ENCODE measurements at places on chromosomes 4 and X.

GRCh38 chr4:107734120-107734519, 14.1 kb upstream of the PAPSS1 start:
- DNase-seq: no peak

DNA sequence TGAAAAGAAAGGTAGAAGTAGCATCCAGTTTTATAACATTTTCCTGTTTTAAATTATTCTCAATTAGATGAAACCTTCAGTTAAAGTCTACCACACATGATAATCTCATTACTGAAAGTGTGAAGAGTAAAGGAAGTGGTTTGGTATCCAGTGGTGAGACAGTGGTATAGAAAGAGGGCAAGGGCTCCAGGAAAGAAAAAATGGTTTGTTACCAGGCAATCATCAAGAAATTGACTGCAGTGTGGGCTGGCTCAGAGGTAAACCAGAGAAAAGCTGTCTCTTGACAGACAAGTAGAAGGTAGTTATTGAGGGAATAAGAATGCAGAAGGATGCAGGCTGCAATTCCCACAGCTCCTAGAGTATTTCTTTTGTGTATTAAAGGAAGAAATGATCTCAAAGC, 406.2 kb downstream of the TLL1 start:
- no peak for DNase-seq

DNA sequence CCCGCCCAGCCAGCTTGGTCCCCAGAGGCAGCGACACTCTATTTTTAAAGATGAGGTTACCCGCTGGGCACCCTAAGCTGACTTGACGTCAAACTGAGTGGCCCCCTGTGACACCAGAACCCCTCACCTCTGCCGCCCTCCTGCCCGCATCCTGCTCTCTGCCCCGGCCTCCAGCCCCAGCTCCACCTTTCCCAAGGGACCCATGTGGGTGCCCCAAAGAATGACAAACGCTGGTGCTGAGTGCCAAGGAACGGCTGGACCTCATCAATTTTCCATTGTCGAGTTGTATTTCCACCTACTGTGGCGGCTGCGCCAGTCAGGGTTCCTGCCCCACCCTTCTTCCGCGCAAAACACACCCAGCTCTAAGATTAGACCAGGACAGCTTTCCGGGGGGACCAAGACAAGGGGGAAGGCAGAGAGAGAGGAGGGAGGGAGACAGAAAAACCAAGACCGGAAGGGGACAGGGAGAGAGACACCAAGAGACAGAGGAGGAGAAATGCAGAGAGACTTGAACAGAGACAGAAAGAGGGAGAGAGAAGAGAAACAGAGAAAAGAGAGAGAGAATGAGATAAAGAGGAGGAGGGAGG, 2.0 kb downstream of the PRKX start:
- peak; percentile 26 for DNase-seq

DNA sequence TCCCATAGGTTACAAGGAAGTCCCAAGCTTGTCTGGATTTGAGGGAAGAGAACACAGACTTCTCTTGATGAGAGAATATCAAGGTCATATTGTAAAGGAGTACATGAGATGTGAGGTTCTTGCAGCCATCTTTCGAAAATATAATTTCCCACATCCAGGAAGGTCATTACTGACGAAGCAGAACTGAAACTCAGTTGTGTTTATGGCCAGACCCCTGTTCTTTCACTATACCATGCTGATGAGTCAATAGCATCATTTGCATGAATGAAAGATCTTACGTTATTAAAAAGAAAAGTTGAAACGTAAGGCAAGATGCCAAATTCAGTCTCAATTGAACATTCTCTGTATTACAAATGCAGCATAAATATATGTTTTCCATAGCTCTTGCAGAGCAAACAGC, 14.2 kb upstream of the CCDC149 start:
- DNase-seq: no peak

DNA sequence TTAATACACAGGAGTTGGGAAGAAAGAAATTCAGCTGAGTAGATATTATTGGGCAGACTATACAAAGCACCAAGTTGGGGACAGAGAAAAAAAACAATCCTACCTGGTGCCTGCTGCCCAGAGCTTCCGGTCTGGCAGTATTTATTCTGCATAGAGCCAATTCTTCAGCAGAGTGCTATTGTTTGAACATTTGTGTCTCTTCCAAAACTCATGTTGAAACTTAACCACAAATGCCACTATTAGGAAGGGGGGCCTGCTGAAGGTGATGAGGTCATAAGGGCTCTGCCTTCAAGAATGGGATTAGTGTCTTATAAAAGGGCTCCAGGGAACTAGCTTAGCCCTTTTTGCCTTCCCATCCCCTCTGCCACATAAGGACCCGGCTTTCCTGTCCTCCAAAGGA, 136.2 kb downstream of the EVC2 start:
- no peak for DNase-seq

GRCh38 chr4:19425146-19425545, 826.6 kb upstream of the SLIT2 start:
- DNase-seq: no peak

DNA sequence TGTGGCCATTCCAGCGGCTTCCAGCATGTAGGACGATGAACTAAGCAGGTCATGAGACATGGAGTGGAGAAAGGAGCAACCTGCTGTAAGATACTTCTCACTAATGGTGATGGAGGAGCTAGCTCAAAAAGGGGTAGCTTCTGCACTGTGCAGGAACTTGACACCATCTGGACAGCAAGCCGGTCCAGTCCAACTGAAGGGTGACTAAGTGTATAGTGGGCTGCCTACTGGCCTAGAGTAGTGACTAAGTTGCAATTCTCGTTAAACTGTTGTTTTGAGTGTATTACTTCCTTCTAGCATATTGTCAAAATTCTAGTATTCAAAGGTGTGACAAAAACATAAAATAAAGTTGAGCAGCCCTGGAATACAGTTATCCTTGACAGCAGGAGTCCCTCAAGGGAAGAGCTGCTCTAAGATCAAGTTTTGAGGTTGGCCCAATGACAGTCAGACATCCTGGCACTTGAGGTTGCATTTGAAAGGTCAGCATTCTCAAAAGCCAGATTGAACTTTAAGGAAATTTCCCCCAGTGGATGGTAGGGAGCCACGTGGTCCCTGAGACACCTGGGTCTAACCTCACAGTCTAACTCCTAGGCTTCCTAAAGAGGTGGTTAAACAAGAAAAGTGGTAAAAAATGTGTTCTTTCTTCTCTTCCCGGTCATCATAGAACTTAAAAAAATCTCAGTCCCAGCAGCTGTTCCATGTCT, 8.0 kb downstream of the CETN2 start:
- no peak for DNase-seq

GRCh38 chrX:10620121-10620699, at the start of gene MID1:
Gene MID1, minus strand, starts transcription at chrX:10620585. Its CDS starts 53,038 bp downstream, at chrX:10567547.
- DNase-seq: peak; percentile 64

GRCh38 chr4:148651991-148652390, 209.8 kb upstream of the NR3C2 start:
- no peak for DNase-seq

DNA sequence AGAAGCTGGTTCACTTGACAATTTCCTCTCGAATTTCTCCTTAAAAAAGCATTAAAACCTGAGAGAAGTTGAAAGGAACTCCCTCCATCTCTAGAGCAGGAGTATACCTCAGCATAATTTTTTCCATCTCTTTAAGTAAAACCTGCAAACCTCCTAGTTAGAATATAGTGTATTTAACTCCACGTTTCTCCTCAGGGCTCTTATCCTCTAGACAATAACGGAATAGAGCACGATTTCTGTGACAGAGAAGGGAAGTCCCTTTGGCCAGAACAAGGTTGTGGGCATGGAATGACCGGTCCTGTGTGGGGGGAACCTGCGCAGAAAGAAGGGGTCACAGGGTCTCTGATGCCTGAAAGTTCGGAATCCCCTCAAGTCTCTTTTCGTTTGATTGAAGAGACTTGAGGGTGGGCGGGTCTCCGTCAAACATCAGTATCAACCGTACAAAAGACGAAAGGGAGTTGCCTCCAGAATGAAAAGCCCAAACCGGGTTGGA, 697 bp downstream of the ZNF280C start:
- no peak for DNase-seq

DNA sequence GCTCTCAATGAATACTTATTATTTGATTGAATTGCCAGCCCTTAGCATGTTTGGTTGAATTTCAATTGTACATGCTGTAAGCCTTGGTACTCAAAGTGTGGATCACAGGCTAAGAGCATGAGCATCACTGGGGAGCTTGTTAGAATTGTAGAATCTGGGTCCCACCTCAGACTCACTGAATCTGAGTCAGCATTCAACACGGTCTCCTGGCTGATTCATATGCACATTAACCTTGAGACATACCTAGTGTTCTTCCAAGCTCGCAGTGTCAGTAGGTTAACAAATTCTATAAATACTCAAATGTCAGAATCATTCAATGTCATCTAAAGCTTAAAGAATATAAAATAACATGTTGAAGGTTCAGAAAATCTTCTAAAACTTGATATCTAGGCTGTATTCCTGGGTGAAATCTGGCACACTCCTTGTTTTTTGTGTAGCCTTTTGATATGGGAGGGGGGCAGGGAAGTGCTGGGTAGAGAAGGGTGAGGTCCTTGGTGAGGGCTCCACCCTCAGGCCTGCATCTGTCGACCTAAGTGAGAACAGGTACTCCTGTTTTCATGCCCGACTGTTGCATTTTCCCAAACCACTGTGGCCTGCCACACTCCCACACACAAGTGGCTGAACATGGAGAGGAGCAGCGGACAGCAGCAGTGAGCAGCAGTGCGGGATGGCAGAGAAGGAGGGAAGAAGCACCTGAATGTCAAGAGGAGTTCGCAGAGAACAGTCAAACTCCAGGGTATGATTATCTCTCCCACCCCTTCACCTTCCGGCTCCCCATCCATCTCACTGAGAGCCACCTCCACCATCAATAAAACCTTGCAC, 529.6 kb upstream of the IGFBP7 start:
- peak; percentile 38 for DNase-seq

GRCh38 chrX:154373340-154374306, 811 bp downstream of the FLNA start:
- DNase-seq: peak; percentile 83

- DNase-seq: no peak
Observed at GRCh38 chr4:53688186-53688790, 97.0 kb upstream of the LNX1 start.

GRCh38 chr4:76011700-76012387, 4.5 kb upstream of the CXCL9 start:
- no peak for DNase-seq

DNA sequence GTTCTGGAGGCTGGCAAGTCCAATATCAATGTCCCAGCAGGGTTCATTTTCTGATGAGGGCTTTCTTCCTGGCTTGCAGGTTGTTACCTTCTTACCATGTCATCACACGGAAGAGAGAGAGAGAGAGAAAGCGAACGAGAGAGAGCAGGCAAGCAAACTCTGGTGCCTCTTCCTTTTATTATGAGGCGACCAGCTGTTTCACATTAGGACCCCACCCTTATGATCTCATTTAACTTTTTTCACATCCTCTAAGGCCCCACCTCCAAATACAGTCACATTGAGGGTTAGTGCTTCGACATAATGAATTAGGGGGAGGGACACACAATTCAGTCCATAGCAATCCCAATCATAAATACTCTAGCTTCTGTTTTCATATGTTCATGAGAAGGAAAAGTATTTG, 10.6 kb upstream of the GPR174 start:
- DNase-seq: no peak

- peak; percentile 37 for DNase-seq
Observed at GRCh38 chr4:99300934-99301333, 10.1 kb upstream of the ADH1A start.

DNA sequence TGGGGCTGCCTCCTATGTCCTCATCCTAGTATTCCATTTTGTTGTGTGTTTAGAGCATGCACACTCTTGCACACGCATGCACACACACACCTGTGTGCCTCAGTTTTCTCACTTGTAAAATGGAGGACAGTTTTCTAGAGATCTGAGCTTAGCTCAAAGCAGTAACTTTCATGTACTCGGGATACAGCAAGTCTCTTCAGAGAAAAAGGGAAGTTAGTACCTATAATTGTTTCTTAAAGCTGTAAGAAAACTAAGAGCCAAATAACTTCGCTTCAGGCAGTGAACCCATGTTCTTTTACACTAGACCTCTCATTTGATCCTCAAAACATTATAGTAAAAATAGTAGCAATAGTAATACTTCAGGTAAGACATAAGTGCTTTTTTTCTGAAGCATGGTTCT, 49.6 kb downstream of the KIT start:
- no peak for DNase-seq

DNA sequence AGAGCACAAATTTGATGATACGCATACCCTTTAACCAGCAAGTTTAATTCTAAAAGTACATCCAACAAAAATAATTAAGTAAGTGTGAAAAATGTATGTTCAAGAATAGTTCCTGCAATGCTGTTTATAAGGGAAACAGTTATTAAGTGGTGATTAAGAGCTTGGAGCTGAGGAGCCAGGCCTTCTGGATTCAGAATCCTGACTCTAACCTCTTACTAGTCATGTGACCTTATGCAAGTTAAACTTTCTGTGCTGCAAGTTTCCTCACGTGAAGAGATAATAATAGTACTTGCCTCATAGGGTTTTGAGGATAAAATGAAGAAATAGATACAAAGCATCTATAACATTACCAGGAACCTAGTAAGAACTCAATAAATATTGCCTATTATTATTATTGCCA, 77.7 kb downstream of the FAM13A start:
- DNase-seq: no peak

GRCh38 chrX:44343412-44344141, at the start of gene EFHC2:
Gene EFHC2, minus strand, starts transcription at chrX:44343672. Its CDS starts 84 bp downstream, at chrX:44343588.
- DNase-seq: peak; percentile 46

GRCh38 chr4:109990261-109991257, 77.9 kb downstream of the EGF start:
- no peak for DNase-seq

DNA sequence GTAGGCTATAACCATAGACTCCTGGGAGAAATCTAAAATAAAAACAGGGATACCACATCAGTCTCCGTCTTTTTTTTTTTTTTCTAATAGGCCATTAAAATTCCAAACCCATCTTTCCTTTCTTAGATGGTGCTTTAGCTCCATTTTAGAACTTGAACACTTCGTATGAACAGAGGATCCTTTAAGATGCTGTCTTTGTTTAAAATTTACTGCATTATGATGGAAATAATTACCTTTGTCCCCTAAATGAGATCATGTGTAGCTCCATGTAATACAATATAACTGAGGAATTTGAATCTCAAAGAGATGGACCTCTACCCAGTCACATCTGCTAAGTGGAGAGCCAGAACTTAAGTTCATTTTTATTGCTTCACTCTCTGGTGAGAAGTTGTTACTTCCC, 47.9 kb downstream of the CEP135 start:
- no peak for DNase-seq

GRCh38 chrX:142149919-142150318, 55.2 kb downstream of the MAGEC2 start:
- DNase-seq: no peak

- DNase-seq: no peak
Observed at GRCh38 chr4:24850674-24851073, 55.3 kb downstream of the SOD3 start.

GRCh38 chr4:10180927-10181744, 64.5 kb upstream of the WDR1 start:
- DNase-seq: no peak

- DNase-seq: no peak
Observed at GRCh38 chr4:128579154-128579853, 230.2 kb upstream of the JADE1 start.

DNA sequence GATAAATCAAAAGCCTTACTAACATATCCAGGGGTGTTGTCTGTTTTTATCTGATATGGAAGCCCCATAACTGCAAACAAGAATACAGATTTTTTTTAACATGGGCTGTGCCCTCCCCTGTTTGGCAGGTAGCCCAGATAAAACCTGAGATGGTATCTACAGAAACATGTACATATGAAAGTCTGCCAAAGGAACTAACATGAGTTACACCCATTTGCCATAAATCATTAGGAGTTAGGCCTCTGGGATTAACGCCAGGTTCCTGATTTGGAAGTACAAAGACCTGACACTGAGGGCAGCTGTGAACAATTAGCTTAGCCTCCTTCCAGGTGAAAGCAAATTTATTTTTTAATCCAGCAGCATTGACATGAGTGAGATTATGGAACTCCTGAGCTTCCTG, 264.3 kb downstream of the TECRL start:
- DNase-seq: no peak
